ENCODE measurements at places on chromosomes 6 and 20.

DNA sequence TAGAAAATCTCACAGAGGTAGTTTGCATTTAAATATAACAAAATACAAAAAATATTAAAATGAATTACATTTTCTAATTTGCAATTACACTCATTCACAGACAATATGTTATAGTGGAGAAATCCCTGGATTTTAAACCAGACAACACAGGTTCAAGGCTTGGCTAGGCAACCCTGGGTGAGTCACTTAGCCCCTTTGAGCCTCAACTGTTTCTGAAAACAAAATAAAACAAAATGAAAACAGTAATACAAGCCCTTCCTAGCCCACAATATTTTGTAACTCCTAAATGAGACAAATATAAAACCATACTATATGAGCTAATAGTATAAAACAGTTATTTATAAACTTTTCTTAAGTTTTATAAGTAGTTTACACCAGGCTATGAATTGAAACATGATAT, 41.0 kb downstream of the UQCC1 start:
- DNase-seq: no peak

- DNase-seq: no peak
These were observed 46.2 kb upstream of the SUPT3H start for GRCh38 chr6:45423824-45424450.

GRCh38 chr6:16743664-16744210, 17.5 kb downstream of the ATXN1 start:
- DNase-seq: no peak

DNA sequence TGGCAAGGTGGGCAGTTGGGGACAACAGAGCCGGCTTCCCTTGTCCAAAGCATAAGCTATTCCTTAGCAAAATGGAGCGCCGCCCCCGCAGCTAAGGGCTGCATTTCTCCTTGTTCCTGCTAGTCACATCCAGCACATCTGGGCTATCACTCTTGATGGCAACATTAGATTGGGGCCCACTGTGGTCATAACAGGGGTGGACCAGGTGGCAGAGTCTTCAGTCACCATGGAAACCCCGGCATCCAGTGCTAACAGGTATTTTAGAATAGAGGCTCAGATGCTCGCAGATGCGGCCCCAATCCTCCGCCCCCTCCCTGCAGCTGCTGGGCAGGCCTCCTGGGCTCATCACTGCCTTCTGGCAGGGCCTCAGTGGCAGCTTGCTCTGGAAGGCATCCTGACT, 168.2 kb upstream of the PROKR2 start:
- DNase-seq: no peak

- no peak for DNase-seq
These were observed 52.7 kb downstream of the CPXM1 start for GRCh38 chr20:2747676-2748235.

- no peak for DNase-seq
These were observed 447 bp downstream of the MCM3 start for GRCh38 chr6:52284131-52284459.

- DNase-seq: no peak
These were observed 35.8 kb downstream of the PDSS2 start for GRCh38 chr6:107423474-107423990.

DNA sequence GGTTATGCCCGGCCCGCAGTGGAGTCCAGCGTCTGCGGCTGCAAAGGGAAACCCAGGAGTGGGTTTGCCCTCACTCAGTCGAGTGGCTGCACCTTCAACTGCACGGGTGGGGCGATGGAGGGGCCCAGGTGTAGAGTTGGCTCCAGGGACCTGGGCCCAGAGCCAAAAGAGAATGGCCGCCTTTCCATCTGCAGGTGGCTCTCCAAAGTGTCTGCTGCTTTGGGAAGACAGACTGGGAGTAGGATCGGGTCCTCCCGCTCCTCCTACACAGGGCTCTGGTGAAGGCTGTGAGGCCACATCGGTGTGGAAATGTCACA, 80.1 kb downstream of the PTPN1 start:
- DNase-seq: no peak

- no peak for DNase-seq
These were observed 348.8 kb downstream of the TPBG start for GRCh38 chr6:82712389-82712788.

GRCh38 chr6:24072038-24072746, 53.8 kb upstream of the NRSN1 start:
- no peak for DNase-seq

GRCh38 chr6:145547594-145548335, 187.6 kb downstream of the EPM2A start:
- peak; percentile 5 for DNase-seq

DNA sequence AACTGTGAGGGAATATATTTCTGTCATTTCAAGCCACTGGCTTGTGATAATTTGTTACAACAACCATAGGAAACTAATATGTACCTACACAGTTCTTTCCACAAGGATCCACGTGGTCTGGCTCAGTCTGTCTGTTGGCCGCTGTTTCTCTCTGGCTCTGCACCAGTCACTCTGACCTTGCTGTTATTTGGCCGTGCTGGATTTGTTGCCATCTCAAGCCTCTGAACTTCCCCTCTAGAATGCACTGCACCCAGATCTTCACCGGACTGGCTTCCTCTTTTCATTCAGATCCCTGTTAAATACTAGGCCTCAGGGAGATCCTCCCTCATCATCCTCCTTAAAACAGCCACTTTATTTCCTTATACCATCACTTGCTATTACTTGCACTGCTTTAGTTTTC, 446.8 kb downstream of the TFAP2B start:
- no peak for DNase-seq

GRCh38 chr6:168791917-168792316, 350.9 kb downstream of the SMOC2 start:
- DNase-seq: no peak

- DNase-seq: no peak
These were observed 313.4 kb upstream of the PLCB4 start for GRCh38 chr20:8755340-8756118.

- peak; percentile 89 for DNase-seq
These were observed 231.5 kb upstream of the SUPT3H start for GRCh38 chr6:45609141-45609638.

DNA sequence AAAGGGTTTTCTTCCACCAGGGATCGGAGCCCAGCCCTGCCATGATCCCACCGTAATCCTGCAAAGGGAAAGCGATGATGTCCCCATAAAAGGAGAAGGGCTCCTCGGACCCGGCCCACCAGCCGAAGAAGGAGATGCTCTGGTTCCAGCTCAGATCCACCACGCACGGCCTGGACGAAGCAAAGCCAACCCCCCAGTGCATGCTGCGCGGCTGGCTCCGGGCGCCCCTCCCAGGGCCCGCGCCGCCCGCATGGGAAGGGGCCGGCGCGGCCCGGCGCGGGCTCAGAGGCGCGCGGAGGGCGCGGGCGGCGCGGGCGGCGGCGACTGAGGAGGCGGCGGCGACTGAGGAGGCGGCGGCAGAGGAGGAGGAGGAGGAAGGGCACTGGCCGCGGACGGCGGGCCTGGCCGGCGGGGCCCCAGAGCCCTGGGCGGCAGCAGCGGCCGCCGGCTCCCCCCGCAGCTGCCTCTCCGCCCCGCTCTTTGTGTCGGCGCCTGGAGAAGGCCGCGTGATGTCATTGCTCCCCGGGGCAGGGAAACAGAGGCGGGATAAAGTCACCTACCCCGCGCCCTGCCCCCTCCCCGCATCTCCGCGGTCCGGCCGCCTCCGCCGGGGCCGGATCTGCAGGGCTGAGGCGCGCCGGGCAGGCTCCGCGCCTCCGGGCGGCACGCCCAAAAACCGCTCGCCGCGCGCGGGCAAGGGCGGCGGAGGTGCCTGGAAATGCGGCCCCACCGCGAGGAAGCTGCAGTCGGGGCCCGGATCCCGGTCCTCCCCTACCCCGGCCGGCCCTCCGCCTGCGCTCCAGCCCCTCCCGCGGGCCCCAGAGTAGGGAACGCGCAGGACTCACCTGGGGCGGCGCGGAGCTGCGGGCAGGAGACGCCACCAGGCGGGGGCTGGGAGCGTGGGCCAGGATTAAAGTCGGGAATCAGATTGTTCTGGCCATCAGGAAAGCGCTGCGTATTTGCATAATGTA, at the start of gene FAXC:
TSS of gene FAXC (minus strand) at position 504 of the 971 bp plus-strand sequence. CDS start at position 202, 302 bp downstream.
- DNase-seq: no peak

DNA sequence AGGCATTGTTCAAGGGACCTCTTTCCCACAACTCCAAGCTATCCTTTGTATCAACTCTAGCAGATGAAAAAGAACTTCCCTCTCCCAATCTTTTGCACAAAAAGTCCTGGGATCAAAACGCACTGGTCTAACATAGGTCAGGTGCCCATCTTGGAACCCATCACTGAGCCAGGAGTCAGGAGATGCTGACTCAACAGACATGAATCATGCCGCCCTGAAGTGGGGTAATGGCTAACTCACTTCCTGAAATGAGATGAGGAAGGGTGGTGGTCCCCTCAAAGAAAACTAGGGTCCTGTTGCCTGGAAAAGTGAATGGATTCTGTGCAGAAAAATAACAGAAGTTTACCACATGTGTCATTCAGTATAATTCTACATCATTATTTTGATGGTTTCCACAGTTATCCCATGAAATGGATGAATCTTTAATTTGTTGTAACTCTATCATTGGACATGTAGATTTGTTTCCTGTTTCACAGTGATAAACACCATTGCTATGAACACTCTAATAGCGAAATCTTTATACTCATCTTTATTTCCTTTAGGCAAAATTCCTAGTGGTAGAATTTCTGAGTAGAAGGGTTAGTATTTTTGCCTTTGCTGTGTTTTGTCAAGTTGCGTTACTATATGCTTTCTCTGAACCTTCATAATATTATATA, 151.3 kb downstream of the SLC16A10 start:
- DNase-seq: no peak

DNA sequence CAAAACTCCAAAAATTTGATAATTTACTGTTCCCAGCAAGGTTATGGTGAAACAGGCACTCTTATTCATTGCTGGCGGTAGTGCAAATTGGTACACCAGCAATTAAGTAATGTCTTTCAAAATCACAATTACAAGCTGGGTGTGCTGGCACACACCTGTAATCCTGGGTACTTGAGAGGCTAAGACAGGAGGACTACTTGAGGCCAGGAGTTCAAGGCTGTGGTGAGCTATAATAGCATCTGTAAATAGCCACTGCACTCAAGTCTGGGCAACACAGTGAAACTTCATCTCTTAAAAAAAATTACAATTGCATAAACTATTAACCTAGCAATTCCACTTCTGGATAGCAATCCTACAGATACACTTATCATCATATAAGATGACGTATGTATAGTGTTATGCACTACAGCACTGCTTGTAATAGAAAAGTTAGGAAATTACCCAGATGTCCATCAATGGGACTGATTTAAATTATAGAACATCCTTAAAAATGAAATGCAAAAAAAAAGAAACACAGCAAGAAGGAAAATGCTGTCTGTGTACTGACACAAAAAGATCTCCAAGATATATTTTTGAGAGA, 31.4 kb downstream of the NCOA6 start:
- no peak for DNase-seq

GRCh38 chr6:1383729-1384548, 5.4 kb upstream of the FOXF2 start:
- no peak for DNase-seq

- DNase-seq: no peak
These were observed 560.0 kb downstream of the TBC1D32 start for GRCh38 chr6:120774275-120774674.

DNA sequence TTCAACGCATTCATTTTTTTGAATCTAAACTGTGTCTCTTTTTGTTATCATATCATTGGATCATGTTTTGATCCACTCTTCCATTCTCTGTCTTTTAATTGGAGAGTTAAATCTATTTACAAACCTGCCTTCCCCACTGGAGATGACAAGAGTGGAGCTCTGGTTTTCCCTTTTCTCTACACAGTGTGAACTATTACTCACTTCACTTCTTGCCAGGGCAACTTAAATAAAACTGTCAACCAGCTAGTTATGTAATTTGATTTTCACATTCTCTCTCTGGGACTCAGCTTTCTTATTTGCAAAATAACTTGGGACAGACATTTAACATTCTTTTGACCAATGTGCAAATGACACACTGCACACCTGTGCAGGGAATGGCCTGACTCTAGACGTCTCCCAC, 230.8 kb upstream of the CST7 start:
- DNase-seq: no peak

GRCh38 chr6:150315626-150316025, 53.2 kb upstream of the IYD start:
- DNase-seq: no peak

DNA sequence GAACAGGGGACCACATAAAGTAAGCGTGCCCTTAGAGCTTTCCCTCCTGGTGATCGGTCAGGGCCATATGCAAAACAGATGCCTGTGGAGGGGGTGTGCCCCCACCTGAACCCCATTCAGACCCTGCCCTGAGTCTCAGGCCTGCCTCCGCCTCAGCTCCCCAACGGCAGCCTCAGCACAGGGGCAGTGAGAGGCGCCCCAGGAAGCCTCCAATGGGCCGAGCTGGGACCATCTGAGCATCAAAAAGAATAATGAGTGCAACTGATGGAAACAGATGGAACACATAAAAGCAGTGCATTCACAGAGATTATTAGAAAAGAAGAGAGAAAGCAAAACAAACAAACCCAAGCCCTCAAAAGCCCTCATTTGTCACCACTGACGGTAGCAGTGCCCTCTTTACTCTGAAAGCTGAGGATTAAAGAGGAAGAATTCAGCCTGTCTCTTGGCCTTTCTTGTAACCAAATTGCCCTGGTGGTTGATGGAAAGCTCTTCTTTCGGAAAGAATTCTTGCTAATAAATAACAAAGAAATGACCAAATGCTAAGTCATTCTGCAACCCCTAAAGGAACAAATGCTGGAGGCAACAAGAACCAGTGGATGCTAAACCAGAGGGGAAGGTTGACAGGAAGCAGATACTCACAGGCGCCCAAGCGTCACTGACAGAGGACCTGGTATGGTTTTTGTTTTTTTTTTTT, 6.8 kb downstream of the ADISSP start:
- DNase-seq: no peak

- DNase-seq: no peak
These were observed 6.3 kb downstream of the TNFAIP3 start for GRCh38 chr6:137873273-137873762.

DNA sequence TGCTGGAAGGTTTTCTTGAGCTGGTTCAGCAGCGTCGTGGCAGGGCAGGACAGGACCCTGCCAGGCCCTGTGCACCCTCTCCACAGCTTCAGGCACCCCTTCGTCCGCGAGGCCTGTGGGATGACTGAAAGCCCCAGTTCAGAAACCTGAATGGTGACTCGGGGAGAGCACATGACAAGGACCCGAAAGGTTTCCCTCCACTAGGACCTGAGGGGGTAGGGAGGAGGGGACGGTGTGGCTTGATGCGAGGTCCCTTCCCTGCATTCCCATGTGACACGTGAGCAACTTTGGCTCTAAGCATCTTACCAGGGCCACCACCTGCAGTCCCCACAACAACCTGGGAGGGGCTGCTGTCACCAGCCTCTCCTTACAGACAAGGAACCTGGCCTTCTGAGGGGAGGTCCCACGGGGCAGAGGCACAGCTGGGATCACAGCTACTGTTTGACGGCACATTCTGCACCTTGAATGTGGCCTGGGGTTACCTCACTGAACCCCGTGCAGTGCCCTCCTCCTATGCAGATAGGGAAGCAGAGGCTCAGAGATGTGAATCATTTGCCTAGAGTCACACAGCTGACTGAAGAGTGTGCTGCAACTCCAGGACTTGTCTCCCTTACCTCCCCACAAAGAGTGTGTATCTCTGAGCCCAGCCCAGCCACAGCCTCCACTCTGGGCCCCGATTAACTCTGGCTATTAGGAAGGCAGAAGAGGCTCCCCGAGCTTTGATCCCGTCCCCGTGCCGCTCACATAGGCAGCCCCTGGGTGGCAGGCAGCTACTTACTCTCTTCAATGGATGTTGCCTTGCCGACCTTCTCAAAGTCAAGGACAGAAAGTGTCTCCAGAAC, 84.6 kb downstream of the PTPN1 start:
- DNase-seq: no peak

- DNase-seq: no peak
These were observed 614.9 kb downstream of the CDH26 start for GRCh38 chr20:60573003-60573680.

Measured in GM04504 (cell line).